ENCODE measurements at places on chromosomes 1 and 21.

GRCh38 chr21:34913811-34914210, 135.3 kb downstream of the RUNX1 start:
- no peak for DNase-seq

DNA sequence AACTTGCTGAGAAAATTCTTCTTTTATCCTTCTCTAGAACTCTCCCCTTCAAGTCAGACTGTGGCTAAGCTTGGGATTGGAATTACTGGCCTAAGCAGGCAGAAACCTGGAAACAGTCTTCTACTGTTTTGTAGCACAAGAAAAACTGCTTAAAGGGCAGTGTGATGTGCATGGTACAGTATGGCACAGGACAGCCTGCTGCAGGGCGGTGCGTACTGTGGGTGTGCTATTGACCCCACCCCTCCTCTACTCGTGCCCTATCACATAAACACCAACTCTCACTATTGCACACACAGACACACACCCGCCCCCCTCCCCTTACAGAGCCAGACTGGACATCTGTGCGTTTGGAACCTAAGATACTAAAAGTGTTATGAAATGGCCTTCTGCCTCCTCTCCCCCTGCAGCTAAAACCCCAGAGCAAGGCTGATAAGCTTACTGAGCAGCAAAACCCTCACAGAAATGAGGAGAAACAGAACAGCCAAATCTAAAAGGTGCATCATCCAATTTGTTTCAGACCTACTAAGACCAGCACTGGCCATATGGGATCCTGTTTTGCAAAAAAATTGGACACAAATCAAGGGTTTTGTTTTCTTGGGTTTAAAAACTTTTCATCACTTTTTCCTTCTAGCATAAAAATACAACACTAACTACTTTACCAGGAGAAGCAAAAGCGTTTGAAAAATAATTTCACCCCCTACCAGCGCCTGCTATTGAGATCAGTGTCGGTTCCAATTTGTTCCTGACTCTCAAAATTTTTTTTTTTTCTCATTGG, 355.8 kb upstream of the LYPLAL1 start:
- no peak for DNase-seq

DNA sequence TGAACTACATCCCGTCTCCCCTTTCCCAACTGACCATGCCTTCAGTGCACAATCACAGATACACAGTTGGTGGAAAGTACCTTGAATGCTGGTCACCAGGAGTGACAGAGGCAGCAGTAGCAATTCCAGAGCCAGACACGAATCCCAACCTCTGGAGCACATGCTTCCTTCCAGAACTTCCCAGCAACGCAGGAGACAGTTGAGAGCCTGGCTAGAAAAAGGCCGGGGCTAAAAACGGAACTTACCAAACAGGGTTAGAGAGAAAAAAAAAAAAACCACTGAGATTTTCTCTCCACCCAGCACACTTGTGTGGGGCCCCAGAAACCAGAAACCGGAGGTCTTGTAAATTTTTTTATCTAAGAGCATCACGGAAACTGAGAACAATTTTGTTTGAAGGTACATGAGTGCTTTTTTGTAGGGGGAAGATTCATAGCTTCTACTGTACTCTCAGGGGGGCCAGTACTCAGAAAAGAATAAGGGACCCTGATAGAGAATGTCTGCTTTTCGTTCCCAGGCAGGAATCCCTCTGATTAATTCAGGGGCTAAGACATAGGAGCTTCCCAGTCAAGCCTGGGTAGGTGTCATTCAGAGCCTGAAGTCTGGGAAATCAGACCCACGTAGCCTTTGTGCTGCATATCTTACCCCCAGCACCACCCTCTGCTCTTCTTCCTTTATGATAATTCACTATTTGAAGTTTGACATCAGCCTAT, at the start of gene CD48:
Gene CD48, minus strand, starts transcription at position 221 of the 710 bp plus-strand sequence. Its CDS starts 59 bp downstream, at position 162.
- no peak for DNase-seq

DNA sequence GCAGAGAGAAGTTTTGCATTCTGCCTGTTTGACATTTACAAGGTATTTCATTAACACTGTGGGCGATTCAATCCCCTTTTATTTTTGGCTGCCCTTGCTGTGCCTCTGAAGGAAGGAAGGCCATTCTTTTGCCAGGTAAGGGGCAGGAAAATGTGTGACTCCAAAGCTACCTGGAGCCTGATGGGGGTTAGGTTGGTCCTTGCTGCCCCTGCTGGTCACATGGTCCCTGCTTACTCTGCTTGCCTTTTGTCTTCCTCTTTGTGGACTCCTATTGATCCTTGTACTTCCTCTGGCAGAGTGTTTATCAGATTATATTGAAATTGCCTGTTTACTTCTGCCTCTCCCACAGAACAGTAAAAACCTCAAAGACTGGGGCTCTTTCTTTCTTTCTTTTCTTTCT, 65.7 kb downstream of the ST6GALNAC3 start:
- no peak for DNase-seq

DNA sequence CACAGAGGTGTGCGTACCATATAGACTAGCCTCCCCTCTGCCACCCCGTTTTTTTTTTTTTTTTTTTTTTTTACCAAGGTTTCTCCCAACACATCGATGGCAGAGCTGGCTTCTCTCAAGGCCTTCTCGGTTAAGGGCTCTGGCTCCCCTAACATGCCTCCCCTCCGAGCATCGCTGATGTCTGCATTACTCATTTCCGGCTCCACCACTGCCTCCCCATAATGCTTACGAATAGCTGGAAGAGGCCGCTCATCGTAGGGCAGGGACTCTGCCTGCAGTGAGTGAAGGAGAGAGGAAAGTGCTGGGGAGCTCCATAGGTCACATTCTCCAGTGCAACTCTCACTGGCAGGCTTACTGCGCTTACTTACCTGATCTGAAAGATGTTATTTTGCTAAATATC, 20.6 kb downstream of the CEP104 start:
- no peak for DNase-seq

DNA sequence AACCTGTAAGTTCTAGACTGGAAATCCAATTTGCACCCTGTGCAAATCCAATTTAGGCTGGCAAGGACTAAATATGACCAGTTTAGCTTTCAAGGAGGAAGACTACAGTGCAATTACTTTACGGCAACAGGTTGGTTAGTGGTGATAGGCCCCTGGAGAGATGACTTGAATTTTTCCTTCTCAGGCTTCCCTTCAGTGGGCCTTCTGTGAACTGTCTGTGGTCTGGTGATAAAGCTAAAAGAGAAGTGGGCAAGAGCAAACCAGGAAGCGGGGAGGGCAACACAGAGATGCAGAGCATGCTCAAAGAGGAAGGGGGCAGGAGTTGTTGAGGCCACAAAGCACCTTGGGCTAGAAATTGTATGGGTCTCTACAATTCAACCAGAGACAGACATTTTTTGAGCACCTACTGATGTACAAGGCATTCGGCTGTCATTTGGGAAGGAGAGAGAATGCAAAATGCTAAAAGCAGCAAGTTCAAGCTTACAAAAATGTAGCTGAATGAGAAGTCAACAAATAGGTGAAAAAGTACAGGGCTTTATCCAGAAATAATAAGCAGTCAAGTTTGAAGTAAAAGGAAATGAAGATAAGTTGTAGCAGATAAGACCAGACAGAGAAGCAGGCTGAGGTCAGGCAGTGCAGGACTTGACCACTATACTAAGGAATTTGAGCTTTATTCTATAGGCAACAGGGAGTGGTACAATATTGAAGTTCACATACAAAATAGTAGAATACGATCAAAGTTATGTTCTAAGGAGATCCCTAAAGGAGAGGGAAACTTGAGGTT, 23.9 kb downstream of the INPP5B start:
- no peak for DNase-seq

DNA sequence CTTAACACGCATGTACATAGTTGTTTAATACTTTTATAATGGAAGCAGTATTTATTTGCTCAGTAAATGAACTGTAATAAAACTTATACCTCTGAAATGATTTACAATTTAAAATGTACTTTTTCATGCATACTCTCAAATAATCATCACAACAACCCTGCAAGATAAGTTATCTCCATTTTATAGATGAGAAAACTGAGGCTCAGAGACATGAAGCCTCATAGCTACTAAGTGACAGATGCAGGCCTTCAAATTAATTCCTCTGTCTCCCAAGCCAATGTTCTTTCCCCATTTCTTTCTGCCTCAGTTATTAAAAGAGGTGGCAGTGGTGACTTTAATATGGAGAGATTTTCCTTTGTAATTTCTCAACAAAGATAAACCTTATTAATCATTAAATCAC, 19.6 kb upstream of the CLCA1 start:
- DNase-seq: no peak

DNA sequence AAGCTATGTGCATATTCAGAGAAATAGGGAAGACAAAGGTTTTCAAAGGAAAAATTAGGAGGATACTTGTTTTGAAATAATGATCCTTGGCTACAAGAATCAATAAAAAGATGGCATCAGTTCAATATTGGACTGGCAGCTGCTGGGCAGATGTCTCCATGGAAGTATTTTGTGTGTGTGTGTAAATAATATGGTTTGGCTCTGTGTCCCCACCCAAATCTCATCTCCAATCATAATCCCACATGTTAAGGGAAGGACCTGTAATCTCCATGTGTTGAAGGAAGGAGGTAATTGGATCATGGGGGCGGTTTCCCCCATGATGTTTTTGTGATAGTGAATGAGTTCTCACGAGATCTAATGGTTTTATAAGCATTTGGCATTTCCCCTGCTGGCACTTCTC, 40.4 kb upstream of the LRRC7 start:
- DNase-seq: no peak

GRCh38 chr21:14956807-14957206, 108.0 kb downstream of the NRIP1 start:
- no peak for DNase-seq

DNA sequence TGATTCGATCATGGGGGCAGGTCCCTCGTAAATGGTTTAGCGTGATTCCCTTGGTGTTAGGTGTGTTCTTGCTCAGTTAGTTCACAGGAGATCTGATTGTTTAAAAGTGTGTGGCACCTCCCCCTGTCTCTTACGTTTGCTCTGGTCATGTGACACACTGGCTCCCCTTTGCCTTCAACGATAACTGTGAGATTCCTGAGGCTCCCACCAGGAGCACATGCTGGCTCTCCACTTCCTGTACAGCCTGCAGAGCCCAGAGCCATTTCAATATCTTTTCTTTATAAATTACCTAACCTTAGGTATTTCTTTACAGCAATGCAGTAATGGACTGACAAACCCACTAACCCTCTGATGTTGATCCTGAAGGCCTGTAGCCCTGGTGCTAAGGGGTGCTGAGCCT, 141.9 kb downstream of the FCRL5 start:
- no peak for DNase-seq

DNA sequence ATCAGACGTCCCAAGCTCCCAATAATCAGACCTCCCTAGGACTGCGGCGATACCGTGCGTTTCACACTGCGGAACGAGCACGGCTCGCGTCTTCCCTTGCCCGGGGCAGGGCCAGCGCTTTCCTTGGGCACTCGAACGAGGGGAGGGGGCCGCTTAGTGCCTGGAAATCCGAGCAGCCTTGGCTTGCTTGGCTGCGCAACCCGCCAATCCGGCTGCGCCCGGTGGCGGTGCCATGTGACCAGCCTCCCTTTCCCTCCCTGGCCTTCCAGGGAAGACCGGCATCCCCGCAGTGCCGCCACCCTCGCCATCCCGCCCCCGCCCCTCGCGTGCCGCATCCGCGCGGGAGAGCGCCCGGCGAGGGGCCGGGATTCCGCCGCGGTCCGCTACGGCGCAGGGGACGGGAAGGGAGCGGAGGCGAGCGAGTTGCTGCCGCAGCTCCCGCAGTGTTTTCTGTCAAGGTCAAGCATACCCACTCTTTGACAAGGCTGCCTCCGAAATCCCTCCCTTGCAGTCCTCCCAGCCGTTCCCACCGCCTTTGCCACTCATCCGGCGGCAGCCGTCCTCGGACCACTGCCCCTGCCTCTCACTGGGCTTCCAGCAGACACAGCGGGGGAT, 8.3 kb upstream of the RNF19B start:
- DNase-seq: peak; percentile 69

- DNase-seq: no peak
Observed at GRCh38 chr1:151585622-151586021, 26.2 kb upstream of the SNX27 start.

GRCh38 chr21:42336054-42336453, 14.7 kb downstream of the TFF2 start:
- no peak for DNase-seq

- no peak for DNase-seq
Observed at GRCh38 chr1:118099686-118100085, 85.3 kb downstream of the SPAG17 start.

GRCh38 chr1:116424863-116425262, 51.8 kb downstream of the ATP1A1 start:
- no peak for DNase-seq

GRCh38 chr1:25766721-25767436, 33.1 kb upstream of the SELENON start:
- DNase-seq: no peak

- DNase-seq: no peak
Observed at GRCh38 chr1:2561898-2562895, 6.0 kb downstream of the TNFRSF14 start.

DNA sequence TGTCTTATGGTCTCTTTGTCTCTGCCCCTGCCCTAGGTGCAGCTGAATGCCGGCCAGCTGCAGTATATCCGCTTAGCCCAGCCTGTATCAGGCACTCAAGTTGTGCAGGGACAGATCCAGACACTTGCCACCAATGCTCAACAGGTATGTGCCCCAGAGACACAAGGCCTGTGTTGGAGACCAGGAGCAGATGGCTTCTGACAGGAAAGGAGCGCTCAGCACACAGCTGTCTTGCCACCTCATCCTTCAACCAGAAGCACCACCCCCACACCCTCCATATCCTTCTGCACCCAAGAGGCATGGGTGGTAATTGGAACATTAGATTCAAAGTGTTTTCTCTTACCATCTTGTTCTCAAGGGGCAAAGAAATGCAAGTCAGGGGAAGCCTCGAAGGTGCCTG, 17.0 kb upstream of the KCNQ4 start:
- no peak for DNase-seq

DNA sequence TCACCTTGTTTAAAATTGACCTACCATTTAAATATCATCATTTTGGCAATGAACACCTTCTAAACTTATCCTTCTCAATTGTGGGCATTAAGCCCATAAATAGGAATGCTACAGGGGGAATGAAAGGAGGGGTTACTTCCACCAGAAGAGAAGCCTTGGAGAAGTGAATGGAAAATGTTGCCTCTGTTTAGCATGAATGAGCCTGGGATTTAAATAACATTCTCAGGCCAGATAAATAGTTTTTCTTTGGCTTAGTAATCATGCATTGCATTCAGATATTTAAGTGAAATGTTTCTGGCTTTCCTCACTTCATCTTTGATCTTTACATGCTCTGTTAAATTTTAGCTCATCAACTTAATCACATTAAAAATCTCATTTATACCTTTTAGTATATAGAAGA, 284.3 kb upstream of the FMN2 start:
- DNase-seq: no peak
